ENCODE measurements at places on chromosomes 7 and 10. TPM values are rescaled to one million over a fixed set of nuclear protein-coding genes. Genes with fewer than 3 reads are reported as not detected.

GRCh38 chr7:1654738-1655475 lies 15.2 kb upstream of the ELFN1 start:
- no peaks in the 10 kb centered on the region for H3K36me3 ChIP-seq
- DNase-seq = no peak
- H3K27me3 ChIP-seq = peaks cover 40% of the 10 kb centered on the region
- H3K4me1 ChIP-seq = no peaks in the 10 kb centered on the region
- no peak overlapping the region for H3K4me3 ChIP-seq

DNA sequence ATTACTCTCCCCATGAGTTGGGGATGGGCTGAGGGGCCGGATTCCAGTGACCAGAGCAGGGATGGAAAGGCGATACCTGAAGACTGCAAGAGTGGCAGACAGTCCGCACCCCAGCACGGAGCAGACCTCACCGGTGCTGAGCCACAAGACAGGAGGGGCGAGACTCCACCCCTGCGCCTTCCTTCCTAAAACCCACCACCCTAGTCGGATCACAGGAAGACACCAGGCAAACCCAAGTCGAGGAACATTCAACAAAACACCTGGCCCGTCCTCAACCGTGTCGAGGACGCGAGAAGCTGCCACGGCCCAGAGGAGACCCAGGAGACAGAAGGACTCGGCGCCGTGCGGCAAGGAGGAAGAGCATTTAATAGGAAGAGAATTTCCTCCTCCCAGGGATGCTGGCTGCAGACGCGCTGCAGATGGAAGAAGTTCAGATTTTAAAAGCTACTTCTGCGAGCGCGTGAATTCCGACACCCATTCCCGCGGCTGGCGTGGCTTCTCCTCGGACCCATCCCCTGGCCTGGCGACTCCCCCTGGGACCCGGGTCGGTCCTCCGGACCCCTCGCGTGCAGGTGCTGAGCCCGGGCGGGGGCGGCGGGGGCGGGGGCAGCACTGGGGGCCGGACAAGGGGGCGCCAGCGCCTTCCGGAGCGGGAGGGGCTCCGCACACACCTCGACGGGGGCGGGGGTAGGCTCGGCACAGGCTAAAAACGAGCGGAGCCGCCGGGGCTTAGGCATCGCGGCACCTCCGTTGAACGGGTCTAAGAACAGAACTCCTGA lies 563 bp upstream of the UTF1 start:
- no peaks in the 10 kb centered on the region for H3K36me3 ChIP-seq
- no peak overlapping the region for H3K4me3 ChIP-seq
- no peaks in the 10 kb centered on the region for H3K4me1 ChIP-seq
- no peak overlapping the region for H3K27ac ChIP-seq
- no peak for DNase-seq
- peaks cover 62% of the 10 kb centered on the region for H3K27me3 ChIP-seq

DNA sequence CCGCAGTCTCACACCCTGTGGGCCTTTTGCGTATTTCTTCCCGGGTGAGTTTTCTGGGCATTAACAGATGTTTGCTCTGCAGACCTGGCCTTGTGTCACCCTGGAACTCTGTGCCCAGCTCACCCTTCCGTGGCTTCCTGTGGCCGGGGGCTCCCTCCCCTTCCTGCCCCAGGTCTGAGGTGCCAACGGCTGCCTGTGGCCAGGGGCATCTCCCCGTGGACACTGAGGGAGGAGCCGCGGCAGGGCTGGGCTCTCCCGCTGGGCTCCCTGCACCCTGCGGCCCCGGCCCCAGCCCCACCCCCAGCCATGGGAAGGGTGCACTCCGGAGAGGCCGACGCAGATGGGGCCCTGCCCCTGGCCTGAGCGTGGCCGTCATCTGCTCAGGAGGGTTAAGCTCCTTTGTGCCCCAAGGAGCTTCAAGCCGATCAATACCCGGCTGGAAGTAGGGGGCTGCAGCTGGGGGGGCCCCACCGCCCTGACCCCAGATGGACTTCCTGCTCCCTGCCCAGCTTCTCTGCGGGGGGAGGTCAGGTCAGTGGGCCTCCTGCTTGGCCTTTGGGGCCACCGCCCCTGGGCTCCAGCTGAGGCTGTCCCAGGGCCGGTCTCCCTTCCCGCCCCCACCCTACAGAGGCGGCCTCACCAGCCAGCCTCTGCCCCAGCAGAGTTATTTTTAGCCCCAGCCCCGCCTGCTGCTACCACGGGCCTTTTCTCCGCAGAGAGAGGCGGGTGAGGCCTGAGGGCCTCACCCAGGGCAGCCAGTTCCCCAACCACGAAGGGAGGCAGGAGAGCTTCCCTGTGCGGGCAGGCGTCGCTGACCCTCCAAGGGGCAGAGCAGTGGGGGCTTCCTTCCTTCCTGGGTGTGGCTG lies 24.2 kb downstream of the PWWP2B start:
- peak; percentile 93 for DNase-seq
- no peaks in the 10 kb centered on the region for H3K27me3 ChIP-seq
- no peaks in the 10 kb centered on the region for H3K36me3 ChIP-seq
- H3K27ac ChIP-seq = peak overlapping the region; percentile 94

GRCh38 chr10:32788359-32788758 lies 169.7 kb downstream of the ITGB1 start:
- H3K4me1 ChIP-seq = no peaks in the 10 kb centered on the region
- H3K4me3 ChIP-seq = no peak overlapping the region

Gene COPG2
- total RNA-seq = 16.3 TPM

GRCh38 chr10:43377424-43377883 lies 6.0 kb downstream of the FXYD4 start:
- H3K27me3 ChIP-seq = no peaks in the 10 kb centered on the region
- DNase-seq = peak; percentile 72
- H3K36me3 ChIP-seq = no peaks in the 10 kb centered on the region
- H3K4me1 ChIP-seq = no peaks in the 10 kb centered on the region
- no peak overlapping the region for H3K4me3 ChIP-seq
- peak overlapping the region; percentile 13 for H3K27ac ChIP-seq

DNA sequence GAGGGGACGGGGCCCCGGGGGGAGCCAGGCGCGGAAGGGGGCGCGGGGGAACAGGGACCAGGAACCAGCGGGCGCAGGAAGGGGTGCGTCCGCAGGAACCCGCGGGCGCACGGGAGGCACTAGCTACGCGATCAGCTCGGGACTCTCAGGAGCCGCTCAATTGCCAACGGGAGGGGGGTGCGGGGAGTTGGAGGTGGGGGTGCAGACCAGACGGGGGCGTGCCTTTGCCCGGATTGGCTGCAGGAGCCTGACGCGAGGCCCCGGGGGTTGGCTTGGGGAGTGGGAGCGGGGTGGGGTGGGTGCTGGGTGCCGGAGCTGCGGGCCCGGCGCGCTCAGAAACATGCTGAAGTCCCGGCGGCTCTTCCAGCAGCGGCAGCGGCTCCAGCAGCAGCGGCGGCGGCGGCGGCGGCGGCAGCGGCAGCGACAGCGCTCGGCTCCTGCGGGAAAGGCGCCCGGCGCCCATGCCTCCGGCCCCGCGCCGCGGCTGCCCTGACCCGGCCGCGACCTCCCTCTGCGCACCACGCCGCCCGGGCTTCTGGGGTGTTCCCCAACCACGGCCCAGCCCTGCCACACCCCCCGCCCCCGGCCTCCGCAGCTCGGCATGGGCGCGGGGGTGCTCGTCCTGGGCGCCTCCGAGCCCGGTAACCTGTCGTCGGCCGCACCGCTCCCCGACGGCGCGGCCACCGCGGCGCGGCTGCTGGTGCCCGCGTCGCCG lies at the start of gene ADRB1:
Gene ADRB1, plus strand, starts transcription at position 335 of the 715 bp plus-strand sequence. Its CDS starts 267 bp downstream, at position 602.
- peak within 1 kb of the TSS; percentile 83 for H3K27ac ChIP-seq
- peak within 1 kb of the TSS; percentile 55 for H3K4me3 ChIP-seq
- DNase-seq = peak; percentile 95
- H3K4me1 ChIP-seq = no peaks in the 10 kb centered on the region

DNA sequence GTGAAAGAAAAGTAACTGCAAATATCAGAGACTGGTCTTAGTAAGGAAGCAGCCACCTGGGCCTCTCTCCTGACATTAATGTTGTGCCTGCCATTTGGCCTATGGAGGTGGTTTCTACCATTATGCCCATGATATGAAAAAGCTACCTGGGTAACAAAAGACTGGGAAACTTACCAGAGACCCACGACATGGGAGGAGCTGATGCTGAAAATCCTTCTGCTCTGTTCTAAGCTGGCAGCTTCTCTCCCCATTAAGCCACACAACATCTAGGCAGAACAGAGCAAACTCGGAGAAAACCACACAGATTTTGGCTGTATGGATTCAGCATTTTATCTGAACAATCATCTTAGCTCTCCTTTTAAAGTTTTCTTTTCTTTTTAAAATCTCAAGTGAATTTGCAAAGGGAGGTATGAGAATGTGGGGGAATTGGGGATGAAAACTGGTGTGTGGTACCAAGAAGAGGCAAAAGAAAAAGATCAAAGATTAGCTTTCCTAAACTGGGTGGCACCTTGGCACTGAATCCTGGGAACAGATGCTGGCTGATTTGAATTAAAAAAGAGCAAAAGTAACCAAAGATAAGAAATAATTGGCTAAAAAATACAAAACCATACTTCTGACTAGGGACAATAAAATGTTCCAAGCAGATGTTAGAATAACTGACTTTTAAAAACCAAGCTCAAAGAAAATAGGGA lies 128.6 kb upstream of the ANKRD1 start:
- H3K36me3 ChIP-seq = no peaks in the 10 kb centered on the region
- no peak overlapping the region for H3K4me3 ChIP-seq
- no peak for DNase-seq
- no peaks in the 10 kb centered on the region for H3K4me1 ChIP-seq
- H3K27ac ChIP-seq = peak overlapping the region; percentile 28
- H3K27me3 ChIP-seq = no peaks in the 10 kb centered on the region

Gene FBXO24
- total RNA-seq = 1.4 TPM

Gene DRGX
- total RNA-seq = not detected

GRCh38 chr7:66921396-66921917 lies 432 bp downstream of the TMEM248 start:
- peak overlapping the region; percentile 88 for H3K27ac ChIP-seq
- H3K4me3 ChIP-seq = peak overlapping the region; percentile 96
- no peaks in the 10 kb centered on the region for H3K27me3 ChIP-seq
- no peaks in the 10 kb centered on the region for H3K36me3 ChIP-seq
- peaks cover 32% of the 10 kb centered on the region for H3K4me1 ChIP-seq

- peak overlapping the region; percentile 87 for H3K27ac ChIP-seq
- H3K4me3 ChIP-seq = no peak overlapping the region
- no peaks in the 10 kb centered on the region for H3K36me3 ChIP-seq
- no peak for DNase-seq
- H3K27me3 ChIP-seq = no peaks in the 10 kb centered on the region
Measured at GRCh38 chr10:72252972-72253371, 20.8 kb upstream of the DDIT4 start.

GRCh38 chr10:113907166-113907565 lies 52.7 kb downstream of the NHLRC2 start:
- DNase-seq = no peak
- H3K4me1 ChIP-seq = peaks cover 5% of the 10 kb centered on the region
- no peak overlapping the region for H3K4me3 ChIP-seq
- H3K27me3 ChIP-seq = no peaks in the 10 kb centered on the region
- H3K36me3 ChIP-seq = peaks cover 71% of the 10 kb centered on the region
- H3K27ac ChIP-seq = no peak overlapping the region

GRCh38 chr10:24983946-24984345 lies 31.5 kb upstream of the PRTFDC1 start:
- no peaks in the 10 kb centered on the region for H3K4me1 ChIP-seq
- H3K27me3 ChIP-seq = no peaks in the 10 kb centered on the region
- no peak overlapping the region for H3K4me3 ChIP-seq
- no peak overlapping the region for H3K27ac ChIP-seq
- no peak for DNase-seq

GRCh38 chr7:99975782-99976521 lies at the start of gene AZGP1:
Gene AZGP1, minus strand, starts transcription at chr7:99976031. Its CDS starts 11 bp downstream, at chr7:99976020.
- no peaks in the 10 kb centered on the region for H3K27me3 ChIP-seq
- peak; percentile 53 for DNase-seq
- H3K36me3 ChIP-seq = no peaks in the 10 kb centered on the region
- H3K4me3 ChIP-seq = peak within 1 kb of the TSS; percentile 19
- no peaks in the 10 kb centered on the region for H3K4me1 ChIP-seq

Gene UPK3B
- 25.2 TPM for total RNA-seq

DNA sequence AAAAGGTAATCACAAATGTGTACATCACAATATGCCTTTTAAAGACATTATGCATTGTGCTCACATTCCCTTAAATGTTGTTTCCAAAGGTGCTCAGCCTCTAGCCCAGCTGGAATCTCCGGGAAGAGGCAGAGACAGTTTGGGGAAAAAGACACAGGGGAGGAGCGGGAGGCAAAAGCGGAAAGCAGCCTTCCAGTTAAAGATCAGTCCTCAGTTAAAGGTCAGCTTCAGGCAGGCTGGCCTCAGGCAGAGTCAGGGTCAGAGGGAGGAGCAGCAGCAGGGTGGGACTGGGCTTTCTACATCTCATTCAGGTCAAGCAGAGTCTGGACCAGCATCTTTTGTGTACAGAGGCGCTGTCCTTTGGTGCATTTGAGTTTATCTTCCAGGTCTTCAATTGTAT lies 18.6 kb downstream of the ST7 start:
- peaks cover 13% of the 10 kb centered on the region for H3K4me1 ChIP-seq
- H3K36me3 ChIP-seq = peaks cover 6% of the 10 kb centered on the region
- H3K4me3 ChIP-seq = no peak overlapping the region

- DNase-seq = no peak
- no peaks in the 10 kb centered on the region for H3K4me1 ChIP-seq
- H3K36me3 ChIP-seq = no peaks in the 10 kb centered on the region
- no peak overlapping the region for H3K27ac ChIP-seq
- H3K27me3 ChIP-seq = no peaks in the 10 kb centered on the region
Measured at GRCh38 chr7:84704380-84704779, 482.5 kb downstream of the SEMA3D start.

Gene ZCCHC24
- total RNA-seq = 32.4 TPM

- H3K27ac ChIP-seq = no peak overlapping the region
- no peaks in the 10 kb centered on the region for H3K36me3 ChIP-seq
- no peaks in the 10 kb centered on the region for H3K27me3 ChIP-seq
Measured at GRCh38 chr10:132158823-132159222, 27.9 kb upstream of the DPYSL4 start.

DNA sequence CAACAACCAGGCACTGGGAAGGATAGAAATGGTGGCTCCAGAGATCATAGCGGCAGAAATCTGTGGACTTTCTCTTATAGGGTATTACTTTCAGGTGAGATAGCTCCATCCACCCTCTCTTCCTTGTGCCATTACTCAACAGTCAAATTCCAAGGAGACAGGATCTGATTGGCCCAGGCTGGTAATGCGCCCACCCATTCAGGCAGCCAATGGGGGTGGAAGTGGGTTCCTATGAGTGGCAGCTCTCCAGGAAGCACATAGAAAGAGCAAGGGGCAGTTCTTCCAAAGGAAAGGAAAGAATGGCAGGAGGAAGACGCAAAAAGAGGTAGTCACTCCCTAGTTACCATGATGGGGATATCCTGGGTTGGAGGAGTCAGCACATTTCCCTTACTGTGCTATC lies 94.4 kb downstream of the STRA8 start:
- DNase-seq = no peak
- H3K27ac ChIP-seq = no peak overlapping the region
- no peaks in the 10 kb centered on the region for H3K27me3 ChIP-seq
- no peak overlapping the region for H3K4me3 ChIP-seq
- H3K4me1 ChIP-seq = no peaks in the 10 kb centered on the region
- no peaks in the 10 kb centered on the region for H3K36me3 ChIP-seq

- H3K27me3 ChIP-seq = no peaks in the 10 kb centered on the region
- H3K4me3 ChIP-seq = no peak overlapping the region
- DNase-seq = no peak
- no peaks in the 10 kb centered on the region for H3K36me3 ChIP-seq
Measured at GRCh38 chr10:86855513-86855912, 99.1 kb downstream of the BMPR1A start.

- H3K4me3 ChIP-seq = no peak overlapping the region
- no peak overlapping the region for H3K27ac ChIP-seq
- H3K4me1 ChIP-seq = no peaks in the 10 kb centered on the region
- no peaks in the 10 kb centered on the region for H3K27me3 ChIP-seq
- DNase-seq = no peak
- no peaks in the 10 kb centered on the region for H3K36me3 ChIP-seq
Measured at GRCh38 chr10:8544057-8544380, 489.5 kb downstream of the GATA3 start.

- DNase-seq = no peak
- no peak overlapping the region for H3K4me3 ChIP-seq
- no peaks in the 10 kb centered on the region for H3K4me1 ChIP-seq
- H3K36me3 ChIP-seq = no peaks in the 10 kb centered on the region
- H3K27ac ChIP-seq = no peak overlapping the region
- no peaks in the 10 kb centered on the region for H3K27me3 ChIP-seq
Measured at GRCh38 chr10:27912231-27912630, 86.6 kb downstream of the ODAD2 start.

Gene MAGI2
- 12.8 TPM for total RNA-seq
